ENCODE measurements at places on chromosomes 3 and 15. TPM values are rescaled to one million over a fixed set of nuclear protein-coding genes. Genes with fewer than 3 reads are reported as not detected.

Gene B3GNT5
- 28.3 TPM for total RNA-seq

Gene TICRR
- 6.2 TPM for total RNA-seq

Gene FGF7
- total RNA-seq: 0.98 TPM

Gene TRPM1
- 0.38 TPM for total RNA-seq

Gene ARMC8
- 55.0 TPM for total RNA-seq

Gene LRRFIP2
- total RNA-seq: 30.7 TPM

Gene CELSR3
- 0.65 TPM for total RNA-seq

Gene UACA
- 119 TPM for total RNA-seq

Gene TMCO5A
- total RNA-seq: not detected

Gene CPNE4
- not detected for total RNA-seq

Gene RPL39L
- 13.9 TPM for total RNA-seq

Gene TRPM7
- 33.3 TPM for total RNA-seq

Gene SLC38A3
- not detected for total RNA-seq

Gene RAP2B
- 32.0 TPM for total RNA-seq

Gene APBA2
- total RNA-seq: 19.0 TPM

Gene KNG1
- not detected for total RNA-seq

Gene ERICH6
- not detected for total RNA-seq

Gene CRYGS
- total RNA-seq: 1.3 TPM

Gene ONECUT1
- total RNA-seq: not detected

Gene GNAT1
- not detected for total RNA-seq

Gene LMAN1L
- total RNA-seq: not detected

Gene MED12L
- 0.65 TPM for total RNA-seq

Gene MESD
- total RNA-seq: 17.0 TPM

Gene CD200R1
- not detected for total RNA-seq

Gene SLC22A14
- 0.10 TPM for total RNA-seq

Gene UTS2B
- 0.38 TPM for total RNA-seq

Gene DPPA4
- not detected for total RNA-seq

Gene PDIA5
- total RNA-seq: 78.1 TPM

Gene FILIP1L
- 30.1 TPM for total RNA-seq

Gene HDGFL3
- total RNA-seq: 103 TPM

Gene ASB14
- not detected for total RNA-seq

Gene IL17RC
- total RNA-seq: 28.4 TPM

Gene GOLGA6C
- not detected for total RNA-seq

Gene GOLGA8O
- 0.67 TPM for total RNA-seq

Gene GPR27
- not detected for total RNA-seq

Gene SCN11A
- total RNA-seq: under 0.01 TPM

Gene C3orf22
- total RNA-seq: not detected

Gene CCR9
- not detected for total RNA-seq

Gene GOLGA8K
- total RNA-seq: 0.65 TPM

Gene PRICKLE2
- total RNA-seq: 3.8 TPM

Gene CNTN3
- under 0.01 TPM for total RNA-seq

Gene MEIS2
- total RNA-seq: 10.1 TPM

Gene SLC24A5
- total RNA-seq: not detected
